ENCODE measurements at places on chromosomes 13 and 19.

GRCh38 chr19:31570718-31571117, 221.5 kb upstream of the TSHZ3 start:
- no peak for DNase-seq

GRCh38 chr13:51357928-51358595, 18.6 kb downstream of the SERPINE3 start:
- no peak for DNase-seq

DNA sequence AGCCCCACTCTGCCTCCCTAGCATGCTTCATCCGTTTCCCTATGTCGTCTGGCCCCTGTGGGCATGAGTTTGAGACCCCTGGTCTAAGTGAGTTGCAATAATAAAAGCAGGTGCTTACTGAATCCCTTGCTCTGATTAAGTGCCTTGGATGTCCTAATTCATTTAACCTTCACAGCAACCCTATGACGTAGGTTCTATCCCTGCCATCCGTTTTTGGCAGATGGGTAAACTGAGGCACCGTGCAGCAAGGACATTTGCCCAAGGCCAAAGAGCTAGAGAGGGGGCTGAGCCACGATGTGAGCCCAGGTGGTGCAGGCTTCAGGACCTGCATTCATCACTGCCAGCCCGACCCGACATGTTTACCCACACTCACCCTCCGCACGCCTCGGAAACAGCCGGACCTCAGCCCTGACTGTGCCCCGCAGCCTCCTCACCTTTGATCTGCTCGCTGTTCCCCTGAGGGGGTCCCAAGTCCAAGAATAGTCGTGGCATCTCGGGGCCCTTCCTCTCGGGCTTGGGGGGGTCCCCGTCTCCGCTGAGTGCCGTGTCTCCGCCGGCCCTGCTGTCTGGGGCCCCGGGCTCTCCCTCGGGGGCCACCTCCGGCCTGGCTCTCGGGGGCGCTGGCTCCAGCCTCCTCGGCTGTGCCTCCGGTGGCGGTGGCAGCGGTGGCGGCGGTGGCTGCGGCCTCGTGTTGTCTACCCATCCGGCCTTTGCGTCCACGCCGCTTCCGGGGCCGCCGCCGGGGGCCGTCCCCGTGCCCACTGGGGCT, 14.5 kb downstream of the LMTK3 start:
- DNase-seq = no peak

DNA sequence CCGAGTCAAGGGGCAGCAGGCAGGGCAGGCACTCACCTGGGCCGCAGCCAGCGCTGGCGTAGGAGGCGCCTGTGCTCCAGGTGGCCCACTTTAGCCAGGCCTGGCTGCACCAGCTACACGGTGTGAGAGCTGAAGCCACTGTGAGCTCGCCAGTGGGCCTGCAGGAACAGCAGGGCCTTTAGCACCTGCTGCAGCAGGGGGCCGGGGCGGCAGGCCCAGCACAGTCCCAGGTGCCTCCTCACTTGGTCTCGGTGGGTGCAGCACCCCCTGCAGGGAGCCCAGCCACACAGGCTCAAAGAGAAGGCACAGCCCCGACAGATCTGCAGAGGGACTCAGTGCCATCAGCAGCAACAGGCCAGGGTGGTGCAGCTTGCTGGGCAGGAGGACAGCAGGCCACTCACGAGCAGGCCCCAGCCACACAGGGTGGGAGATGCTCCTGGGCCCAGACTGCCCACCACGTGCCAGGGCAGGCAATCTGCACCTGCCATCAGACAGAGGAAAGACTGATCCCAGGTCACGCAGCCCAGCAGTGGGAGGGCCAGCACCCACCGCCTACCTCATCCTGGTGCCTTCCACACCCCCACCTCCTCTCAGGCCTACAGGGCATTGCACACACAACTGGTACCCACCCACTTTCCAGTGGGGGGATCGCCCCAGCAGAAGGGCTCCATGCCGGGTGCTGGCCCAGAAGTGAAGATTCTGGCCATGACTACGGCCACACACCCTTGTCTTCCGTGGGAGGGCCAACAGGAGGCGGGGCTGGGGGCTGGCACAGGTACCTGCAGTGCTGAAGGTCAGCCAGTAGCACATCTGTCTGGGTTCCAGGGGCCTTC, 15.8 kb downstream of the ARHGAP33 start:
- DNase-seq = peak; percentile 56

- peak; percentile 49 for DNase-seq
These were observed 49.8 kb downstream of the VAV1 start for GRCh38 chr19:6822311-6822670.

DNA sequence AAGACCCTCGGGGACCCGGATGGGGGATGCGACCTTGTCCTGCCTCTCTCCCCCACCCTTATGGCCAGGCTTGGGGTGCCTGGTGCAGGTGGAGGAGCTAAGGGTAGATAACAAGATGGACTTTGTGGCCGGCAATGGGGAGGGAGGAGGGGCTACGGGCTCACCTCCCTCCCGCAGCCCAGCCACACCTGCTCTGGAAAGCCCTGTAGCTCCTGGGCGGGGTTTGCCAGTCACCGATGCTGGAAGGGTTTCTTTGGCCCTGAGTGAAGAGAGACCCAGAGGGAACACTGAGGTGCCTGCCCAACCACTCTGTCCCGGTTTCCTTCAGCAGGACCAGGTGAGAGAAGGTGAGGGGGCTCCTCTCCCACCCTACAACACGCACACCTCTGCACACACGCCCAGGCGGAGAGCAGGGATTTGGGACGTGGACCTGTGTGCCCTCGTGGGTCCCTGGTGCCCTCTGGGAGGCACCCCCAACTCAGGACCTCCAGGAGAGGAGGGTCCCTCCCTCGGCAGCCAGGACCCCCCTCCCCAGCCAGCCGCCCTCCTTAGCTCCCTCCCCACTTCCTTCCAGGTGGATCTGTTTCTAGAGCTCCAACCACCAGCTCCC, at the start of gene FUT2:
TSS of gene FUT2 (plus strand) at position 229 of the 610 bp plus-strand sequence. CDS start 6,986 bp downstream, outside the sequence.
- DNase-seq = peak; percentile 45

DNA sequence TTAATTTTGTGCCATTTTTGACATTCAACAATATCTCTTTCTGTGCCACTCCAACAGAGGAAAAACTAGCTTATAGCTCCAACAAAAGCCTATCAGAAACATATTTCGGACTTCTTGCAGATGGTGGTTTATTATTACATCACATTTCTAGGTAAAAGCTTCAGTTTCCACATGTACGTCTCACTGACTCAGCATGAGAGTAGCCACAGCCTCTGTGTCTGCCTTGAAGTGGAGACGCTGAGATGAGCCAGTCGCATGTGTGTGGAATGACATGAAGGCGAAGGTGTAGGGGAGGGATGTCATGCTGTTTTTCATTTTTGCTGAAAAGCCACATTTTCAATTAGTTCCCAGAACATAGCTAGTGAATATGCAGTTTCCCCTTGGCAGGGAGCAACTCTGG, 598.6 kb downstream of the EFNB2 start:
- no peak for DNase-seq

DNA sequence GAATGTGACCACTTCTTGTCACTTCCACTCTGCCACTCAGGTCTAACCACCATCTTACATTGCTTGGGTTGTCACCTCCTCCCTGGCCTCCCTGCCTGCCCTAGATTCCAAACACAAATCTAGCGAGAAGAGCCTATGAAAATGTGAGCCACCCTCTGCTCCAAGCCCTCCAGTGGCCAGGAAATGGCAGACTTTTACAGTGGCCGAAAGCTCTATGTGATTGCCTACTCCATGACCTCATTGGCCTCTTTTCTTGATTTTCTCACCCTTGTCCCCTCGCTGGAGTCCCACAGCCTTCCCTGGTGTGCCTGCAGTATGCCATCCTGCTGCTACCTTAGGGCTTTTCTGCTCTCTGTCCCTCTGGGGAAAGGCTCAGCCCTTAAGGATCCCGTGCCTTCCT, 84.2 kb downstream of the LRCH1 start:
- DNase-seq = no peak

DNA sequence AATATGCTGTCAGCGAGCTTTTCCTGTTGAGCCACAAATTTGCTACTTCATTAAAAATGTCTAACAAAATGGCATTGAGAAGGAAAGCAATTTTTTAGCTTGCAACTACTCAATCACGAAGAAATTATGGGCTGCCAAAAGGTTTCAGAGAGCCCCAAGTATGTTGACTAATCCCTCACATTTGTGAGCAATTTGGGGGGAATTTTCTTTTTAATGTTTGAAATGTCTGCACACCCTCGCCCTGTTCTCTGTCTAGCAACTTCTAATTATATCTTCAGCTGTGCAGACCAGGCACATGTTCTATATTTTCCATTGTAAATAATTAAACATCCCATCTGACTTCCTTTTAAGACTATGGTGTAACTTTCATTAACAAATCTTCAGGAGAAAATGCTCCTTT, 192.9 kb downstream of the DCT start:
- DNase-seq = no peak
